Renal pelvis (tissue), 12 donors: ENCODE measurements at places on chromosomes 3 and 15. TPM values are rescaled to one million over a fixed set of nuclear protein-coding genes. Genes with fewer than 3 reads are reported as not detected.

- no peak for DNase-seq
Measured at GRCh38 chr3:105444725-105445124, 78.0 kb downstream of the ALCAM start.

DNA sequence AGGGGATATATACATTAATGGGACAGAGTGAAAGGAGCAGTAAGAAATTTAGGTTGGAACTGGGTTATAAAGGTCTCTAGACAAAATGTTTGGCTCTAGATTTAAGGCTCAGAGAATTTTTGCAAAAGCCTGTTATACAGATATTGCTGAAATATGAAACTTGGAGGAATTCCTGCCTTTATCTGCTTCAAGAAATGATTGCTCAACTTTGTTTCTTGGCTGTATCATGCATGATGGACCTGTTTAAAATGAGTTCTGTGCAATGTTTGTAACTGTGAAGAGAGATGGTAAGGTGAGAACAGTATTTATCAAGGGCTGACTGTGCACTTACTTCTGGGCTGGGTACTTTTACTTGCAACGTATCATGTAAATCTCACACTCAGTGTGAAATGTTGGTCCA lies 3.3 kb downstream of the CRYBG3 start:
- no peak for DNase-seq

- peak; percentile 12 for DNase-seq
Measured at GRCh38 chr15:91694131-91694830, 159.2 kb upstream of the SLCO3A1 start.

DNA sequence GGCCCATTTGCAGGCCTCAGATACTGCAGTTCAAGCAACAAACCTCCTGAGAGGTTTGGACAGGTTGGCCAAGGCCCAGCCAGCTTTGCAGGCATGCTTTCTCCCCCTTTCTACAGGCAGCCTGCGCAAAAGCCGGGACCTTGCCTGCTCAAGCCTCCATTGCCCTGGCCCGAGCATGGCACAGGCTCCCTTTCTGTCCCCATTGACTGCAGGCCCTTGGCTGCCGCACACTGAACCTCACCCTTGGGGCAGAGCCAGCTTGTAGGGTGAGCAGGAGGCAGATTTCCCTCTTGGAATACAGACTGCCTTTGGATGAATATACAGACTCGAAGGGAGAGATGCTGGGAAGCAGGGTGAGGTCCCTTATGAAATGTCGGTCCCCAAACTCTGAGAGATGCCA lies 461.7 kb upstream of the PROK2 start:
- no peak for DNase-seq

The NR1I2 gene
- polyA plus RNA-seq = 1.4 TPM

The RETNLB gene
- not detected for polyA plus RNA-seq

DNA sequence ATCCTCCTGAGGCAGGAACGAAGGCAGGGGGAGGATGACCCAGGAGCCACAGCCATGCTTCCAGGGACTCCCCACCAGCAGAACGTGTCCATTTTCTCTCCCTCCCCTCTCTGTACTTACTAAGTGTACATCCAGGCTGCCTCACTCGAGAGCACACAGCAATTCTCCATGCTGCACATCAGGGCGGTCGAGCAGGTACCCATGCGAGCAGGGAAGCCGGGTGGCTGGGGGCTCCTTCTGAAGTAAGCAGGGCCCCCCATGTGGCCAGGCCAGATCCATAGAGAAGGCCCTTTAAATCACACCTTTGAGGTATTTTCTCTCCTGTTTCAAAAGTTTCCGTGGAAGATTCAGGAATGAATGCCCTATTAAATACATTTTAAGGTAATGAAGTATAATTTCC lies 41.2 kb upstream of the SLC6A11 start:
- no peak for DNase-seq

The SEMA5B gene
- 25.2 TPM for polyA plus RNA-seq
